CMK (cell line): ENCODE measurements at places on chromosomes 7 and 10.

DNA sequence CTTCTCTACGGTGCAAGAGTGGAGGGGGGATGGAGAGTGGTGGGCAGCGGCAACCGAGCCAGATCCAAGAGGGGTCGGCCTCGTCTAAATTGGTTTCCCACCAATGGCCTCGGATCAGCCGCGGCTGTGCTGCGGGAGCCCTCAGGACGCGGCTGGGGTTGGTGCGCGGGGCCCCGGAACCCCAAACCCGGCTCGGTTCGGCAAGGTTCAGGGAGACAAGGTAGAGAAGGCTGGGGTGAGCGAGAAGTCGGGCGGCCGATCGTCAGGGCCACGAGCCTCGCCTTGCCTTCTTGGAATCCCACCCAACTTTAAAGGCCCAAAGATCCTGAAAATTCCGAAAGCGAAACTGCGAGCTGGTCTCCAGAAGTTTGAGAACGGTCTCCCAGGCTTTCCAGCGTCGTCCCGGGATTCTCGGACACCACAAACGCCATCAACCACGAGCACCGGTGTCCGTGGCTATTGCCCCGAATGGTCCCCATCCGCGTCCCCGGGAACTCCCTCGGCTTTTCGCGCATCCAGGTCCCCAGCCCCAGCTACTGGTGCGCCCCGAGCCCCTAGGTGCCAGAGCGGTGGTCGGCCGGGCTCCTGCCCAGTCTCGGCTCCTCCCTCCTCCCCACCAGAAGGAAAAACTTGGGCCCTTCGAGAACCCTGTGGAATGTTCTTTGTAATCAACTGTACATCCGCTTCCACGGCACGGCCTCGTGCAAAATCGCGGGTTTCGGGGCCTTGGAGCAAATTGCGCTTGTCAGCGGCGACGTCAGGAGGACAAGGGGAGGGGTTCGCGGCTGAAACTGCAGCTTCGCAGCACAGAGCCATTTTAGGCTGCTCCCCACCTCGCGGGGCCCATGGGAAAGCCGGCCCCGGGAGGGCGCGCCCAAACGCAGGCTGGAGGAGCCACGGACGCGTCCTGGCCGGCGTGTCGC, 3.2 kb downstream of the SFMBT2 start:
- DNase-seq, result no peak

GRCh38 chr10:125415964-125416363, 255.6 kb upstream of the CTBP2 start:
- no peak for DNase-seq

- DNase-seq, result no peak
Observed at GRCh38 chr7:139798892-139799291, 21.1 kb upstream of the HIPK2 start.

DNA sequence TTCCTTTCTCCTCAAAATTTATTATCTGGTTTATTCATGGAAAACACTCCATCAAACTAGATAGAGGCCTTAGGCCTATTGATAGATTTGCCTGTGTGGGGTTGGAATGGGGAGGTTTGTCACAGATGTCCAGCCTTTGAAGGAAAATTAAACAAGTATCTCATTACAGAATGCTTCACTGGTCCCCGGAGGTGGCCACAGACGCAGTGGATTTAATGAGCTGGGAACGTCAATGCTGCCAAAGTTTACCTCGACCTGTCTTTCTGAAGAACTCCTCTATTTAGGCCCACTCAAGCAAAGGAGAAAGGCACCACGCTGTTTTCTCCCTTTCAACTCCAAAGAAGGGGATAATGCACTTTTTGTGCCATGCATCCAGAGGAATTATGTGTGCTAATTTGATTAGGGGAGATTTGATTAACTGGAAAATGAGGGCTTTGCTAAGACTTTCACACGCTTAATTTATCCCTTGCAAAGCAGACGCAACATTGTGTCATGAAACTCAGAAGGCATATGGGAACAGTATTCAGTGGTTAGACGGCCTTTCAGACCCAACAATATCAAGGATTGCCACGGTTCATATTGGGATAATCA, 558.8 kb upstream of the GALNT17 start:
- no peak for DNase-seq

DNA sequence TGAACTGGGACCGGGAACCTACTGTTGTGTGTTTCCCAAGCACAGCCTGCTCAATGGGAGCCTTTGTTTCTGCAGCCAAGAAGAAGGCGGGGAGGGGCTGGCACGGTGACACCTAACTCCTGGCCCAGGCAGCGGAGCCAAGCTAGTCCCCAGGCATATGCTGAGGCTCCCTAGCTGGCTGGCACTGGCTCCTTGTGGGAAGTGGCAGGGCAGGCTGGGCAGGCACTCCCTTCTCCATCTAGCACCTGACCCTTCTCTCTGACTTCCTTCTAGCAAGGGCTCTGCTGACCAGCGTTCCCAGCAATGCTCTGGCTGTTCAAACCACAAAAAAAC, 325.0 kb downstream of the PLXNA4 start:
- DNase-seq, result no peak

DNA sequence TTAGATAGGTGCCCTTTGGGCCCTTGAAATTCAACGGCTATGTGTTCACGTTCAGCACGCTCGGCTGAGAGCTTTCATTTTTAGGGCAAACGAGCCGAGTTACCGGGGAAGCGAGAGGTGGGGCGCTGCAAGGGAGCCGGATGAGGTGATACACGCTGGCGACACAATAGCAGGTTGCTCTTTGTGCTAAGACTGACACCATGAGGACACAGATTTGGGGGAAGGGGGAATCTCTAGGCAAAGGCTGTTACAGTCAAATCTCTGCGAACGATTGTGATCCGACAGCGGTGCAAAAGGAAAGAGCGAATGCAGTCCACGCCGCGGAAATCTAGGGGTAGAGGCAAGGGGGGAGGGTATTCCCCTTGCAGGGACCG, 667 bp downstream of the KLLN start:
- DNase-seq, result no peak

GRCh38 chr10:89651916-89652573, 7.0 kb upstream of the PANK1 start:
- no peak for DNase-seq

DNA sequence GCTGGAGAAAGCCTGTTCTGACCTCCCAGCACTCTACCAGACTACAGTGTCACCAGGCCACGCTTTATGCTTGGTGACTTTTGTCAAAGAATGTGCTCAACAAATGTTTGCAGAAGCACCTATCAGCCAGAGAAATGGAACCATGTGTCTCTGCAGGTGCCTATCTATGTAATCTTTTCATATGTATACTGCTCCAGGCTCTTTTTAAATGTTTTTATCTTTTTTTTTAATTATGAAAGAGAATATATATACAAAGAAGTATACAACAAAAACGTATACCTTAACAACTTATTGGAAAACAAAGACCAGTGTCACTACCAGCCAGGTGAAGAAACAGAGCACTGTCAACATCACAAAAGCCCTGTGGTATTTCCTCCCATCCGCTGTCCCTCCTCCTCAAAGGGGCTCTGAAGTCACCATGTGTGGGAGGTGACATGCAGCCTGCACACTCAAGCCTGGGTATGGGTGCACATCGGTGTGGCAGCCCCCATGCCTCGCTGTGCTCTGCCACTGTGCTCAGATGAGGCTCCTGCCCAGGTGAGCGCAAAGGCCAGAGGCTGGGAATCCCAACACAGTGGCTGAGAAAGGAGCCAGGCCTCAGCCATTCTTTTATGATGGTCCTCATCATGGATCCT, 120.6 kb downstream of the CLEC2L start:
- DNase-seq, result no peak

- no peak for DNase-seq
Observed at GRCh38 chr10:77504196-77504872, 133.3 kb downstream of the KCNMA1 start.

- DNase-seq, result no peak
Observed at GRCh38 chr7:113207441-113207840, 89.1 kb upstream of the SMIM30 start.

GRCh38 chr10:80493522-80494051, 39.5 kb downstream of the TSPAN14 start:
- DNase-seq, result peak; percentile 93

DNA sequence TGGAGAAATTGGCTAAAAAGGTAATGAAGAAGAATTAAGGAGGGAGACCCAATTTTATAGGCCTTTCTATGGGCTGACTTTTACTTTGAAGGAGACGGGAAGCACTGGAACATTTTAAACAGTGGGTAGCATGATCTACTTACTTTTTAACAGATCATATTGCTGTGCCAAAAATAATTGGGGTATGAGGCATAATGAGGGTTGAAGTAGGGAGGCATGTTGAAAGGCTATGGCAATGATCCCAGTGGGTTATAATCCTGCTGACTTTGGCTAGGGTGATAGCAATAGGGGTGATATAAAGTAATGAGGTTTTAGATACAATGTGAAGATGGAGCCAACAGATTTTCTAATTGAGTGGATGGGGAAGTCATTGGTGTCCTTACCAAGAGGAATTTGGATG, 73.2 kb downstream of the GPR37 start:
- no peak for DNase-seq

GRCh38 chr7:98685541-98685940, 68.5 kb downstream of the NPTX2 start:
- DNase-seq, result no peak

GRCh38 chr10:113493195-113493594, 59.7 kb upstream of the HABP2 start:
- DNase-seq, result no peak

DNA sequence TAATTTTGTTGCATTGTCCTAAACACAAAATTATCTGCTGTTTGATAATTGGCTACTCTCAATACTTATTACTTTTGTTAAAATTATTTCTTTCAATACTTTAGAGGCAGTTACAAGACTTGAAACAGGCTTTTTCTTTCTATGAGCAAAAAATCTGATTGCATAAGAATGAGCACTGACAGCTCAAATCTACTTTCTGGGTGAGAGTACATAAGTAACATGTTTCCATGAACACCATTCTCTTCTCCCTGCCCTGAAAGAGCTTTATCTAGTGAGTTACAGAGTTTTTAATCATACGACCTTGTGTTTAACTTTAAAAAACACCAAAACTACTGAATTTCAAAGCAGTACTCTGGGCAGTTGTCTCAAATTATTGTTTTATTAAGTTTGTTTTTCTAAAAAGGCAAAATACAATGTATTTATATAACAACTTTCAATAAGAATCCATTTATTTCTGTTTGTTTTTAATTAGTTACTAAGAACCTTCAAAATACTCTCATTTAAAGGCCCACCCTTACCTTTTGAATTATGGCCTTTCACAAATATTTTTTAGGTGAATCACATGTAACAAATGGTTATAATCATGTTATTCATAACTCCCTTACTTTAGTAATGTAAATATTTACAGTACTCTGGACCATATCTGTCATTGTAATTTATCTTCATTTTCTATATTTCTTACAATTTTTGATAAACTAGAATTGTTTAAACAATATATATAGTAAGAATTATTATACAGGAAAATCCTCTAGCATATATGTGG, 23.0 kb upstream of the TFAM start:
- no peak for DNase-seq

DNA sequence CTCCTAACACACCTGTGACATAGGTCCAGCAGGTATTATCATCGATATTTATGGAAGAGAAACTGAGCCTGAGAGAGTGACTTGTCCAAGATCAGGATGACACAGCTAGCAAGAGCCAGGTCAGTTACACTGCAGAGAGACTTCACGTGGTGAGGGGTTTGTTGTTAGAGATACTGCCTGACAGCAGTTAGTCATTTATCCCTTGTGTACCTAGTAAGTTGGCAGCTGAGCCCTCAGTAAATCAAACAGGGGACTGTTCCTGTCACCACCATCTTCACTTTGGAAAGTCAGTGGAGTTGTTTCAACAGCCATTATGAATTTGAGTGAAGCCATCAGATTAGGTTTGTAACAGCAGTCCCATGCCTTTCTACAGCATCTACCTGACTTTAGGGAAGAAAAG, 87.5 kb upstream of the GATA3 start:
- no peak for DNase-seq

DNA sequence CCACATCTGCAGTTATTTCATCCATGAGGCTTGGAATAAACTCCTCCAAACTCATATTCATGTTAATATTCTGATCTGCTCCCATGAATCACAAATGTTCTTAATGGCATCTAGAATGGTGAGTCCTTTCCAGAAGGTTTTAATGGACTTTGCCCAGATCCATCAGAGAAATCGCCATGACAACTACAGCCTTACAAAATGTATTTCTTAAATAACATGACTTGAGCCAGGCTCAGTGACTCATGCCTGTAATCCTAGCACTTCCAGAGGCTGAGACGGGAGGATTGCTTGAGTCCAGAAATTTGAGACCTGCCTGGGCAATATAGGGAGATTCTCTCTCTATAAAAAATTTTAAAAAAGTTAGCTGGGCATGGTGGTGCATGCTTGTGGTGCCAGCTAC, 102.1 kb upstream of the TMEM168 start:
- DNase-seq, result no peak

DNA sequence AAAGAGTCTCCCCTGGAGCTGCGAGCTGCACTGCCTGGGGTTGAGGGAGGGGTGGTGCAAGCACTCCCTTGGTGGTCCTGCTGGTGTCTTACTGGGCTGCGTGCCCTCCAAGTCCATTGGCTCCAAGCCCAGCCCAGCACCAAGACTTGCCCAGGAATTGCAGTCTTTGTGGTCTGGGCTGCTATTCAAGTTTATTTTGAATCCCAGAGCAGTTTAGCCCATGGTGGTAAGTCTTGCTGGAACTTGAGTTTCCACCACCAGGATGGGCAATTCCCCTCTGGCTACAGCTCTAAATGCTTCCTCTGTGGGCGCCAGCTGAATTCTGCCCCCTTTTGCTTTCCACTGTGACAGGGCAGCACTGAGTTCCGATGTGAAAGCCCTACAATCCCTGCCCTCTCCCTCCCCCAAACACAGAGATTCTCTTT, 25.1 kb downstream of the GALNT11 start:
- DNase-seq, result no peak

- no peak for DNase-seq
Observed at GRCh38 chr10:21368022-21368582, 157.4 kb downstream of the SKIDA1 start.

DNA sequence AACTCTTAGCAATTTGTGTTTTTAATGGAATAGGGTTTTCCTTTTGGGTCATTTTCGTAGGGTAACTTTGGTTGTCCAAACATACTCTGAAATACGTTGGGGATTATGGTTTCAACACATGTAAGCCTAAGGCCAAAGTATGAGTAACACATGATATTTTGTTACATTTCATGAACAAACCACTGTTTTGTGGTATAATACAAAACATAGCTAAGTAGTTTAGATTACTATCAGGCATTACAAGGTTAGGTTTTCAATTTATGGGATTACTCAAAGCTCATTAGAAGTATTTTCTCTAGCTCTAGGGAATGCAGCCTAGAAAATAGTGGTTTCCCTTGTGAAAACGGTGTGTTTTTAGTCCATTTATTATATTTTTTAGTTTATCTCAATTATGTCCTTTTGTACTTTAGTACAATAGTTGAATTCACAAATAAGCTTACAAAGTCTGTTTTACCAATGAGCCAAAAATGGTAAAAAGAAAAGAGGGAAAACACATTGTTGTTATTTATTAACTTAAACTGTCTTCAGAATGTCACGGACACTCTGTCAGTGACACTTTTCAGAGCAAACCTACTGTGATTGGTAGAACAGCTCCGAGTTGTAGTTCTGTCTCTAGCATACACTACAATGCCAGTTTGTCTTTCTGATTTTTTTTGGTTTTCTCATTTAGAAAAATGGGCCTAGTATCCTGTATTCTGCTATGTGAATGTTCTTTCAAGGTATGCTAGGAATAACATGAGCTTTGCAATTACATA, 473.7 kb downstream of the SUGCT start:
- DNase-seq, result no peak

GRCh38 chr10:109892117-109892516, 31.2 kb downstream of the XPNPEP1 start:
- DNase-seq, result peak; percentile 47

- DNase-seq, result no peak
Observed at GRCh38 chr10:61176424-61176823, 232.4 kb upstream of the RHOBTB1 start.
